ENCODE measurements at places on chromosomes 5 and 9. TPM values are rescaled to one million over a fixed set of nuclear protein-coding genes. Genes with fewer than 3 reads are reported as not detected.

Gene VLDLR
- 1.2 TPM for total RNA-seq

- DNase-seq, result no peak
Measured at GRCh38 chr5:148084269-148084668, 20.5 kb downstream of the SPINK5 start.

GRCh38 chr5:150763023-150763769 is 4.4 kb upstream of the DCTN4 start:
- no peak for DNase-seq

Gene PCDHGA2
- not detected for total RNA-seq

Gene IL17B
- not detected for total RNA-seq

- no peak for DNase-seq
Measured at GRCh38 chr5:8683496-8683895, 814.5 kb downstream of the MTRR start.

DNA sequence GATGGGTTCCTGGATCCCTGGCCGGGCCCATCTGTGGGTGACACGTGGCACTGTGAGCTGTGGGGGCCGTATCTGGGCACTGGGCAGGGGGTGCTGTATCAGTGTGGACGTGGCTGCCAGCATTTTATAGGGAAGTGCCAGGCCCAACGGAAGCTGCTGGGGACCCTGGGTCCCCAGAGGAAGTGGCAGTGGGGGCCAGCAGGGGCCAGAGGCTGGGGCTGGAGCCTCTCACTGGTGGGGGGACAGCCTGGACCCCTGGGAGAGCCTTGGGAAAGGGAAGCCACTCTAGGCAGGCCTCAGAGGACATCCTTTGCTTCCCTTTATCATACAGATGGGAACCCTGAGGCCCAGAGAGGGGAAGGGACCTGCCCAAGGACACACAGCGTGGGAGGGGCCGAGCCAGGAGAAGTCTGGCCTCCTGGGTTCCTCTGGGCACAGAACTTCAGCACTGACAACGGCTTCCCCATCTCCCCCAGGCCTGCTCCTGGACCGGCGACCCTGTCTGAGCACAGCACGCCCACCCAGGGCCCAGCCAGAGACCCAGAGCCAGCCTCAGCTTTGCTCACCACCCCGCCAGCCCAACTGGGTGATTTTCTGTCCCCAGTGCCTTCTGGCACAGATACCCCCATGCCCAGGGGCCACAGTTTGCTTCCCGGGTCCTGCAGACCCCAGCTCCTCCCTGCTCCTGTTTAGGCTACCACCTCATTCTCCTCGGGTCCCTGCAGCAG is 15.5 kb upstream of the LAMC3 start:
- no peak for DNase-seq
